Cardiac fibroblast (primary cell): ENCODE measurements at places on chromosomes 2 and 18.
A peak's percentile ranks its signal among the peaks of the same experiment; 100 is the strongest.

GRCh38 chr2:240124651-240125030, 11.5 kb downstream of the COPS9 start:
- DNase-seq, result no peak

DNA sequence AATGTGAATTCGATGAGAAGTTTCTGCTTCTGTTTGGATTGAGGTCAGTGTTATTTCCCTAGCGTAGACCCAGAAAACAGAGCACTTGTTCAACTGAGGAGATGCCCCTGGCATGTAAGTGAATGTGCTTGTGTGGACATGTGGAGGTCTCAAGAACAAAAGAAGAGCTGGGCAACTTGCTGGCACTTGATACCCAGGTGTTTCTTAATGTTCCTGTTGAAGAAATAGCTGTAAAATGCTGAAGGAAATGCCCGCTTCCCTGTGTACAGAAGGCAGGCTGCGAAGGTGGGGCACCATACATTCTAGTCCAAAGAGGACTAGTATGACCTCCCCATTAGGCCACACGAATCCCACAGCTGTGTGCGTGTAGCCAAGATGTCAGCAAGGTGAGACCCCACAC, 9.8 kb upstream of the LBH start:
- no peak for DNase-seq

GRCh38 chr18:69958422-69958821, 10.7 kb upstream of the CD226 start:
- DNase-seq, result no peak

DNA sequence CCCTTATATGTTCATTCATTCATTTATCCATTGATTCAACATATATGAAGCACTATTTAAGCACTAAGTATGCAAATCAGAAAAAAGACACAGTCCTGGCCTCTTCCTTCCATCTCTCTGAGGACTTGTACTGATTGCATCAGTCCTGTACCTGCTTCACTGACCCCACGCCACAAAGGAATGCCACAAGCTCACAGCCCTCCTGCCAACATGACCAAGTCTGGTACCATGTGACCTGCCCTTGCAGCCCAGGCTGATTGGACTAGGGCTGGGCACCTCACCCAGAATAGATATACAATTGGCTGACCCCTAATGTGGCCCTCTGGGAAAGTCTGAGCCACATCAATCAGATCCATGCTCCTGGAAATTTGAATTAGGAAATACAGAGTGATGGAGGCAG, 196.6 kb downstream of the AGPS start:
- DNase-seq, result no peak

- DNase-seq, result no peak
Measured at GRCh38 chr2:225452677-225453076, 53.2 kb downstream of the NYAP2 start.

DNA sequence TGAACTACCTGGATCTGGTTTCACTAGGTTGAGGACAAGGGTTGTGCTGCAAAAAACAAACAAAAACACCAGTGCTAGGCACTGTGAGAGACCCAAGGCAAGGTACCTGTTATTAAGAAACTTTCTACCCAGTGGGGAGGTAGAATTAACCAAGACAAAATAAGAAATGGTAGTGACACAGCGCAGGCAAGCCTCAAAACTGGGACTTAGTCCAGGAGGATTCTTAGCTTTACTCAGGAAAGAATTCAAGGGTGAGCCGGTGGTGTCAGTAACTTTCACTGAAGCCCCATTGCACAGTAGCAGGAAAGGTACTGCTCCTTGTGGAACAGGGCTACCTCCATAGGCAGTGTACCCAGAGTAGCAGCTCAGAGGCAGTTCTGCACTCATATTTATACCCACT, 131.6 kb downstream of the SCG2 start:
- DNase-seq, result no peak

DNA sequence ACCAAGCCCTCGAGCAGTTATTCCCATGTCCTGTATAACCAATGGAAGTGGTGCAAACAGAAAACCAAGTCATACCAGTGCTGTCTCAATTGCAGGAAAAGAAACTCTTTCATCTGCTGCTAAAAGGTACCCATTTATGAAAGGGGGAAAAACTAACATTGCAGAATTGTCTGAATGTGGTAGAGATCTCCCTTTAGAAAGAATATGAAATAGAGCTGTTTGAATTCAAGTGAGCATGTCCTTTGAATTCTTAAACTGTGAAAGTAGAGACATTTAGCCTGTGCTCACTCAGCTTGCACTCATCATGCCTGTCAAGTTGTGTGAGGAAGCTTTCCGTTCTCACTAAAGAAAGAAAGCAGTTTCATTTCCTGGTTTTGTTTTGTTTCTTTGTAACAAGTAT, 87.4 kb downstream of the EML4 start:
- DNase-seq, result peak; percentile 13

DNA sequence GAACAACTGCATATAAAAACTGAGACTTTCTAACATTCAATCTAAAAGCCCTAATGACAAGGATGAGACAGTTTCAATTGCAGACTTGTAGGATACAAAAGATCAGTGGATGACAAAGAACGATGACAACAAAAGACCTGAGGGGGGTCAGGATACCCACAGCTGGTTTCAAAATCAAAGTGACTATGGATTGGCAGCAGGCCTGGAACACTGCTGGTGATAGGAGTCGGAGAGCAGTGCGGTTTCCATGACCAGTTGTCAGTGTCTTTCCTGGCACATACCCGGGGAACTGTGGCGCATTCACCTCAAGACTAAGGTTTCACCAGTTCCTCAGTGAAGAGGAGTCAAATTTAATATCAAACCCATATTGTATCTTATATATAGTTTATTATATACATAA, 42.0 kb downstream of the EHD3 start:
- DNase-seq, result peak; percentile 38

- peak; percentile 64 for DNase-seq
Measured at GRCh38 chr2:199273042-199273511, 184.7 kb downstream of the SATB2 start.

DNA sequence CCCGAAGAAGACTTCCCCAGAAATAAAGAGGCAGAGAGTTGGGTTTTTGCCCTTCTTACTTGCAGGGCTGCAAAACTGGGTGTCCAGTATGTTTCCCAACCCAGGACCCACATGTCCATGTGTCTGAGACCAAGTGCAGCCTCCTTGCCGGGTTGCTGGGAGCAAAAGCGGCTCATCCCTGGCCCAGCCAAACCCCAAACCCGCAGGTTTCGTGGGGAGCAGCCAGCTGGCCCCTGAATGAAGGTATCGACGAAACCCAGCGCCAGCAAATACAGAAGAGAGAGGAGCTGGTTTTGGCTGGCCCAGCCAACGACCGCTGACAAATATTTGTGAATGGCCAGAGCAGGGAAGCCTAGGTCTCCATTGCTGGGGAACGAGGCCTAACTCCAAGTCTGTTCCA, 197.1 kb downstream of the SMAD7 start:
- no peak for DNase-seq

- DNase-seq, result peak; percentile 56
Measured at GRCh38 chr2:152694161-152694661, 23.1 kb downstream of the PRPF40A start.

DNA sequence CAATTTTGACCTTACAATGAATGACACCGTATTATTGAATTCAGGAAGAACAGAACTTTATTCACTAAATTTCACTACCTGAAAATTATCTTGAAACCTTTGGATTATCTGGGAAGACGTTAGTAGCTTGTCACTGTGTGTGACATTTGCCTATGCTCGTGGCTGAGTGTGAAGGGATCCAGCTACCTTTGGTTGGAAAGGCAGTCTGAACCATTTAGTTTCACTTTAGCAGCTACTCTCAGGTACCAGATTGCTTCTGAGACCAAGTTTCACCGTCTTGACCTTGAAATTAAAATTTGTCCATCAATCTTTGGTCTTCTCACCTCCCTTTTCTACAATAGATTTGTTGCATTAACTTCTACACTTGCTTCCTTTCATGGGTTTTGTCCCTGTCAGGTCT, 637.5 kb downstream of the MBD2 start:
- no peak for DNase-seq

DNA sequence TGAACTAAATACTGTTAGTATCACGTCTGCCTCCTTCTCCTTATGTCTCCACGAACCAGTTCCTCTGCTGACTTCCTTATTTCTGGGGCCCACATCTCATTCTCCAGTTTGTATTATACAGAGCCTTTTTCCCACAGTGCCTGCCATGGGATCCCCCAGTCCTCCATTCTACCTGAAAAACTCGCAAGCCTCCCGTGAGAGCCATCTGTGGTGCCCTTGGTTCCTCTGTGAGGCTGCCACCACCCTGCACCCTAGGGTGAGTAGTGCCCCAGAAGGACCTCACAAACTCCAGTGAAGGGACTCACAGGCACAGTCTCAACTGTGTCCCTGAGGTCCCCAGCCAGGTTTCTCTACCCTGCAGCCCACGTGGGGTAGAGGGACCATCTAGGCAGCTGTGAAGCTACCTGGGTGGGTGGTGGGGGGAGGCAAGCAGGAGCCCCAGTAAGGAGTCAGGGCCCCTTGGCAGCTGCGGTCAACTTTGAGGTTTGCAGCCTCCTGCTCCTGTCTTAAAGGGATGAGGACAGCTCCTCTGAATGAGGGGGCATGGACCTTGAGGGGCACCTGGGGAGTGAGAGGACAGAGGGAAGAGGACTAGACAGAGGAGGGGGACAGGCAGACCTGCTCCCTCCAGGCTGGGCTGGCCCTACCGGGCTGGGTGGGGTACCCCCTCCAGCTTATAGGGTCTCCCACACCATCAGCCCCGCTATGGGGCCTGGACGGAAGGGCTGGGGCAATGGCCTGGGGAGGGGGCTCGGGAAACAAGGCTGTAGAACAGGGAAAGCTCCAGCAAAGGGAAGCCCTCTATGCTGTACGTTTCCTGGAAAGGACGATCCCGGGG, 1.0 kb downstream of the PSTPIP2 start:
- DNase-seq, result no peak

DNA sequence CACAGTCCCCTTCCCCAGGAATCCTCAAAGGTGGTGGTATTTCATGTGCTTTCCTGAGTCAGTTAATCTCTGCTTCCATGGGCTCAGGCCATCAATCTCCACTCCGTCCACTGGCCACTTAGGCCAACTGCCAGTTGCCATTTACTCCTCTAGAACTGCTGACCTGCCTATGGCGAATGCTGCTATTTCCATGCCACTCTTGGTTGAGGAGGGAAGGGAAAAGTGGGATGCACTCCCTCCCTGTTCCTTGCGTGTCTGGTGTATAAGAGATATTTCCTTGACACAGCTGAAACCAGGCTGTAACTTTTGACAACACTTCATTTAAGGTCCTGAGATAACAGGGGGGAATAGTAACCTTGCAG, 261.5 kb downstream of the MREG start:
- no peak for DNase-seq

DNA sequence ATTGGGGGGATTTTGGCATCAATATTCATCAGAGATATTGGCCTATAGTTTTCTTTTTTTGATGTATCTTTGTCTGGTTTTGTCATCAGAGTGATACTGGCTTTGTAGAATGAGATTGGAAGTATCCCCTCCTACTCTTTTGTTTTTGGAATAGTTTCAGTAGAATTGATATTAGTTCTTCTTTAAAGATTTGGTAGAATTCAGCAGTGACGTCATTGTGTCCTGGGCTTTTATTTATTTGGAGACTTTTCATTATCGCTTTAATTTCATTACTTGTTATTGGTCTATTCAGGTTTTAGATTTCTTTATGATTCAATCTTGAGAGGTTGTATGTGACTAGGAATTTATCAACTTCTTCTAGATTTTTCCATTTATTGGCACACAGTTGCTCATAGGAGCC, 825.5 kb upstream of the NXPH2 start:
- no peak for DNase-seq

- DNase-seq, result no peak
Measured at GRCh38 chr2:138548796-138549195, 47.2 kb downstream of the SPOPL start.

- peak; percentile 44 for DNase-seq
Measured at GRCh38 chr2:223050900-223051504, 988 bp upstream of the KCNE4 start.

- peak; percentile 38 for DNase-seq
Measured at GRCh38 chr2:30446602-30447148, 371 bp upstream of the LCLAT1 start.

- DNase-seq, result peak; percentile 44
Measured at GRCh38 chr2:70340761-70341476, 39.1 kb upstream of the FAM136A start.

DNA sequence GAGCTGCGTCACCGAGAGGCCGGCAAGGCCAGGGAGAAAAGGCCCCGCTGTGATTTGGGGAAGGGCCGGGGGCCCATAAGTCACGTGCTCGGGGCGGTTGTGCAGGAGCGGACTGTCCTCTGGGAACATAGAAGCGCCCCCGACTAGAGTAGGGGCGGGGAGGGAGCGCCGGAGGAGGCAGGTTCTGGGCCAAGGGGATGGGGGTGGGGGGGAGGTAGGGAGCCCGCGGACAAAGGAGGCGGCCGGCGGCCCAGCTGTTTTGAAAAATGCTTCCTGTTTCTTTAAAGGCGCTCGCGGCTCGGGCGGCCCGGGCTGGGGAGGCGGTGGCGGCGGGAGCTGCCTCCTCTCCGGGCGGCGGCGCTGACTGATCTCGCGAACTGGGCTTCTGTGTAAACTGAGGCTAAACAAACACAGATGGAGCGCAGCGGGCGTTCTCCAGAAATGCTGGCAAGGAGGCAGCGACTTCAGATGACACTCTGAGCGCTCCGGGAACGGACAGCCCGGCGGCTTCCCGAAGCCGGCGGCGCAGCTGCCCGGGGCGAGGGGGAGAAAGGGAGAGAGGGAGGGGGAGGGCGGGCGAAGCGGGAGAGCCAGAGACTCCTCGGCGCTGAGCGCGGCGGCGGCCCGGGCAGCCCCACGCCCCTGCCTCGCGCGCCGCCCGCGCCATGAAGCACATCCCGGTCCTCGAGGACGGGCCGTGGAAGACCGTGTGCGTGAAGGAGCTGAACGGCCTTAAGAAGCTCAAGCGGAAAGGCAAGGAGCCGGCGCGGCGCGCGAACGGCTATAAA, at the start of gene ATOH8:
Gene ATOH8 (plus strand): TSS at position 467 of the 788 bp plus-strand sequence. CDS start 199 bp downstream, at position 666.
- DNase-seq, result peak; percentile 80

DNA sequence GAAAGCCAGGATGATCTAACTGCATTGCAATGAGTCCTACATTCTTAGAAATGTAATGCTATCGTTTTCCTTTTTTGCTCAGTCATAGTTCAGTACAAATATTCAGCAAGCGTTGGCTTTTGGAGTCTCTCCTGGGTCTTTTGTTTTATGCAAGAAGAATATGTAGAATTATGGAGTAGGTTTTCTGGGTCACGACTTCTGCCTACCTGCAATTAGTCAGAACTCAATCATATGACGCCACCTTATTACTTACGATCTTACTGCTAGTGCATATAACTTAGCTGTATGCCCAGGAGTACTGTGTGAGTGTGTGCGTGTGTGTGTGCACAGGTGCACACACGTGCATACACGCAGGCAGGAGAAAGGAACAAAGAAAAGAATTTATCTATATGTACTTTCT, 640.2 kb downstream of the STK39 start:
- DNase-seq, result no peak

GRCh38 chr2:7242189-7242867, 325.1 kb downstream of the RNF144A start:
- DNase-seq, result no peak

GRCh38 chr2:214127571-214127970, 283.3 kb upstream of the VWC2L start:
- peak; percentile 53 for DNase-seq

DNA sequence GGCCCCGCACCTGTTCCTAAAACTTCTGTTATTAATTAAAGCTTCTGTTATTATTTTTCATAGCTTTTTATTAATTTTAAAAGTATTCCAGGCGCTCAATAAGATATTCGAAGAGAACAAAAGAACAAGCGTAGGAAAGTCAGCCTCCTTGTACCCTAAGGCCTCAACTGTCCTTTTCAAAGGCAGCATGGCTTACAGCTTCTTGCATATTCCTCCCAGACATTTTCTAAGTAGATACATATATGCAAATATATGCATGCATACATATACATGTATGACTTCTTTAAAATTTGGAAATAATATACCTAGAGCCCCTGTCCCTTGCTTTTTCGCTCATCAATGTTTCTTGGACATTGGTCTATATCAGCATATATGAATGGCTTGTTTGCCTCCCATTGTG, 12.3 kb downstream of the GPR55 start:
- DNase-seq, result no peak
